ENCODE measurements at places on chromosomes 11 and 22. TPM values are rescaled to one million over a fixed set of nuclear protein-coding genes. Genes with fewer than 3 reads are reported as not detected.

The C1QTNF5 gene
- total RNA-seq = 98.2 TPM

DNA sequence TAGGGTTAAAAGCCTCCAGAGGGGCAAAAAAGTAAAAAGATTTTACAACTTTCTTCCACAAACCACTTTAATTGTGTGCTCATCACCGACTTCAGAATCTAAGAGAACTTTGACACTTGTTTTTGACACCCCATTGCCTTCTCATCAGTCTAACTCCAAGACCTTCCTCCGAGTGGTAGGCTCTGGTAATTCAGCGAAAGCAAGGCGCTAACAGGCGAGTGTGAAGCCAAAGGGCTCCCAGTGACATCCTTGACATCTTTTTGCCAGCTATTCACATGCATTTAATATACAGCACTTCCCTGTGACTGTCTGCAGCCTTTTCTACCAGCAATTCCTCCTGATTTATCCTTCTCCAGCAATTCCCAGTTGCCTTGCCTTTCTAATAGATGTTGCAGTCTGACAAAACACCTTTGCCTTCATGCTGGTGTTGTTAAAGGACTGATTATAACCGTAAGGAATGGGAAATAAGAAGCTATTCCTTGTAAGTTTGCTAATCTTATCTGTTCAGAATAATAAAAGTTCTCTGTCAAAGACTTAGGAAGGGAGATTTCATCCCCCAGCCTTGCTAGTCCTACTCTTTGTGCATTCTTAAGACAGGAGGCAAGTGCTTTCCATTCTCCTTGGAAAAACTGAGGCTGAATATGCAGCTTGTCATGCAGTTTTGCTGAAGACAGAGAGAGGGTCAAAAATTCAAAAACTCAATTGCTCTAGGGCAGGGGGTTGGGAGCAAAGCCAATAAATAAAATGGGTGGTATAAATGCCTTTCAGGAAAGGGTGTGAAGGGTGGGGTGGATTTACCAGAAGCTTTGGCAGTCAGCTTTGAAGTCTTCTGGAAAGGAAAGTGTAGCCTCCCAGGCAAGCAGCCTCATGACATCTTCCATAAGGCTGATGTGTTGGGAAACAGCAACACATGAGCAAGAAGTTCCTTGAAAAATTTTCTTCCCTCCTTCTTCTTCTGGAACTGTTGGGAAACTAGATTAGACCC, 39.1 kb downstream of the SNX19 start:
- no peaks in the 10 kb centered on the region for H3K27me3 ChIP-seq
- H3K27ac ChIP-seq = peak overlapping the region; percentile 76
- peaks cover 29% of the 10 kb centered on the region for H3K36me3 ChIP-seq
- DNase-seq = no peak
- peaks cover 11% of the 10 kb centered on the region for H3K4me1 ChIP-seq
- H3K4me3 ChIP-seq = no peak overlapping the region

DNA sequence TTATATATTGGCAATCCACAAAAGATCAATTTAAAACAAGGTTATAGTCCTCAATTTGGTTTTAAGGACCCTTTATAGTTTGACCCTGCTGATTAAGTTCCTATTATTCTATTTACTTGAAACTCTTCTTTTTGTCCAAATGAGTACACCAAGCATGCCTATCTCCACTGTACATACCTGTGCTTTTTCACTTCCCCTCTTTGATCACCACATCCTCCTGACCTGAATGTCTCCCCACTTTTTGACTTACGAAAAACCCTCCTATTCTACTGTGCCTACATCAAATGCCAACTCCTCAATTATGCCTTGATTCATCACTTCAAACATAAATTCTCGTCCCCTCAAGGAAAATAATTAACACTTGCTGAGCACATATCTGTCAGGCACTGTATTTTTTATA, 113.5 kb downstream of the SOX6 start:
- H3K4me3 ChIP-seq = no peak overlapping the region
- DNase-seq = no peak
- H3K4me1 ChIP-seq = peaks cover 8% of the 10 kb centered on the region
- no peak overlapping the region for H3K27ac ChIP-seq
- no peaks in the 10 kb centered on the region for H3K27me3 ChIP-seq

DNA sequence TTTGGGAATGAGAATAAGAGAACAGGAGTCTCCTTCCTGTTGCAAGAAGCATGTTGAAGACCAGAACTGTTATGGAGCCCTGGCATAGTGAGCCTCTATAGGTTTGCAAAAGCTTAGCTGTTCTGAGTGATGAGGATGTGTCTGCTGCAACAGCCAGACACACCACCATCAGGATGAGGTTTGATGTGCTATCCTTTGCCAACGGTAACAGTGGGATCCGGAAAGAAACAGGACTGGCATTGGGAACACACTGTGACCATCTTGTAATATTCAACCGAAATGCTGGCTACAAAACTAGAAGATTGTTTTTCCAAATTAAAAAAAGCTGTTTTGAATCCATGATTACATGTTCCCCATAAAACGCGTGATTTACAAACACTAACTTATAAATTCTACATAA, 117.0 kb downstream of the ME3 start:
- no peaks in the 10 kb centered on the region for H3K36me3 ChIP-seq
- H3K4me3 ChIP-seq = no peak overlapping the region
- no peaks in the 10 kb centered on the region for H3K27me3 ChIP-seq
- no peak for DNase-seq
- H3K27ac ChIP-seq = no peak overlapping the region

The PTGDR2 gene
- 0.21 TPM for total RNA-seq

The GAS2L1 gene
- total RNA-seq = 32.5 TPM

DNA sequence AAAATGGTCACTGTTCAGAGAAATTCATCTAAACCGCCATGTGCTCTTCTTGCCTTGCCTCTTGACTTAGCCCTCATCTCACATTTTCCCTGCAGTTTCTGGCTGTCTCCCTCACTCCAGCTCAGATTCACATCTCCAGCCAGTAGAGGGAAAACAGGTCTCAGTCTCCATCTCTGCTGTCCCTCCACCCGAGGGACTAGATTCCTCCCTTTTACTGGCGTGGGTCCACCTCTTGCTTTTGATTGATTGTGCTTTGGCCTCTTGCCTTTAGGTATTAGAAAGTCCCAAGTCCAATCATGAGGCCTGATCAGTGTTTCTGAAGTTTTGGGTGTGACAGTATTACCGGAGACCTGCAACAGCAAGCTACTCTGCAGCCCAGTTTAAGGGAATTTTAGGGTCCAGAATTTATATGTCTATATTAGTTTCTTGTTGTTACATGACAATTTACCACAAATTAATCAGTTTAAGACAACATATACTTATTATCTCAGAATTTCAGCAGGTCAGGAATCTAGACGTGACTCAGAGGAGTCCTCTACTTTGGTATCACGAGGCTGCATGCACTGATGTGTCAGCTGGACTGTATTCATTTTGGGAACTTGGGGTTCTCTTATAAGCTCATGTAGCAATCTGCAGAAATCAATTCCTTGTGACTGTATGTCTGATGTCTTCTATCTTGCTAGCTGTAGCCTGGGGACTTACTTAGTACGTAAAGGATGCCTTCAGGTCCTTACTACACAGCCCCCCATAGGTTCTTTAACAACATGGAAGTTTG, 805.2 kb upstream of the CCDC90B start:
- no peak for DNase-seq
- no peaks in the 10 kb centered on the region for H3K4me1 ChIP-seq
- H3K4me3 ChIP-seq = no peak overlapping the region
- H3K27ac ChIP-seq = no peak overlapping the region

DNA sequence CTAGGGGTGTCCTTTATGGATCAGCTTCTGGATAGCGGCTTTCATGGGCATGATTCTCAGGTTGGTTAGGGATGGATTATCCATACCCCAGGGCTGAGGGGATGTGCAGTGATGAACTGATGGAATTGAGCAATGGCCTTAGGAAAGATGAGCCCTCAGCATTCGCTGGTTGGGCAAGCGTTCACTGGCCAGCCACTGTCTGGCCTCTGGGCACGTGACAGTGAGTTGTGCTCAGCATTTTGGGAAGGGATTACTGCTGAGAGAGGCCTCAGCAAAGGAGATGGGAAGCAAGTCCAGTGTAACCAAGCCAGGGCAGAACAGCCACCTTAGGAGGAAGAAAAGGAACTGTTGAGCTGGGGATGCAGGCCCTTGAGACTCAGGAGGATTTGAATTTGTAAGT, 17.4 kb downstream of the UBASH3B start:
- H3K27ac ChIP-seq = no peak overlapping the region
- DNase-seq = no peak
- H3K27me3 ChIP-seq = no peaks in the 10 kb centered on the region
- no peak overlapping the region for H3K4me3 ChIP-seq
- H3K4me1 ChIP-seq = no peaks in the 10 kb centered on the region

The NPAS4 gene
- 6.6 TPM for total RNA-seq

- H3K27ac ChIP-seq = peak overlapping the region; percentile 29
- peaks cover 58% of the 10 kb centered on the region for H3K4me1 ChIP-seq
- H3K4me3 ChIP-seq = no peak overlapping the region
- no peak for DNase-seq
Observed at GRCh38 chr22:29011240-29012100, 50.2 kb downstream of the C22orf31 start.

The OR2D2 gene
- not detected for total RNA-seq

DNA sequence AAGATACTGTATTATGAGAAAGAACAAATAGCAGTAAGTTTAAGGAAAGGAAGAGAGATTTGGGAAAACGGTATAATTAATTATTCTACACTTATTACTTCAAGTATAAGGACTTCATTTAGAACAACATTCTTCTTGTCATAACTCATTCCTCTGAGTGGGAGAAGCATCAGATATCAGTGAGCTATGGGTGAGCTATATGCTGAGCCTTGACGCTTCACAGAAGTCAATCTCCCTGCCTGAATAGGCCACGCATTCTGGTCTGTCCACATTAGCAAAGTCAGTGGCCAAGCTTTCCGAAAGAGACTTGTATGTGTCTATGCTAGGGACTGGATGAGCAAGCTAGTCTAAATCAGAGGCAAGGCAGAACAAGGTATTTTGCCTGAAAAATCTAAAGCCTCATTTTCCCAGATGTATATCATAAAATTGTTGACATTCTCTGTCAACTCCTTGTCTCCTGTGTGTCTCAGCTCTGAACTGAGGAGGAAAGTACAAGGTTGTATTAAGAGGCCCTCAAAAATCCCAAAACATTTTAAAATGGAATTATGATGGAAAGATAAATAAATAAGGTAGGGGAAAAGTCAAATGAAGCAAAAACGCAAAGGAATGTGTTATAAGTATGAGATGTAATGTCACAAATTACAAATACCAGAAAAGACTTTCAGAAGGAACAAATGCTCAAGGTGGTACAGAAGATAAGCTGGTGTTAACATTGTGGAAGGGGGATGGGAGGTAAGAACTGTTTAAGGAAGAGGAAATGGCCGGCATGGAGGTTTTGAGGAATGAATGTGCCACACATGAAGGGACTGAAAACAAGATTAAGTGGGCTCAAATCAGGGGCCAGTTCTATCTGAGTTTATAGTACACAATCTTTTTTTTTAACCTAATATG, 1.4 kb downstream of the OR52N2 start:
- no peak for DNase-seq
- peaks cover 5% of the 10 kb centered on the region for H3K4me1 ChIP-seq
- no peaks in the 10 kb centered on the region for H3K27me3 ChIP-seq
- H3K36me3 ChIP-seq = no peaks in the 10 kb centered on the region
- H3K4me3 ChIP-seq = no peak overlapping the region

GRCh38 chr11:133992121-133992520, 35.4 kb upstream of the IGSF9B start:
- no peak overlapping the region for H3K27ac ChIP-seq
- no peak overlapping the region for H3K4me3 ChIP-seq
- H3K36me3 ChIP-seq = no peaks in the 10 kb centered on the region

DNA sequence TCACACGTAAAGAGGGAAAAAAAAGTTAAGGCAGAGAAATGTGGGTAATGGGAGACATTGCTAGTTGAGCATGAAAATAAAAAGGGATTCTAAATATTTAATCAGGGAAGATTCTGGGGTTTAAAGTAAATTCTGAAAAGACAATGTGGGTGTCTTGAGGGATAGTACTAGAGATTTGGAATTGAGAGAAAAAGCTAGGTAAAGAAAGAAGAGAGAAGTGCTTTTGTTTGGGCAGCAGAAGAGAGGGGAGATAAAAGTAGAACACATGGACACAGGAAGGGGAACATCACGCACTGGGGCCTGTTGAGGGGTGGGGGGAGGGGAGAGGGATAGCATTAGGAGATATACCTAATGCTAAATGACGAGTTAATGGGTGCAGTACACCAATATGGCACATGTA, 3.5 kb upstream of the YPEL4 start:
- no peak for DNase-seq
- peaks cover 36% of the 10 kb centered on the region for H3K4me1 ChIP-seq
- H3K27ac ChIP-seq = no peak overlapping the region
- no peaks in the 10 kb centered on the region for H3K36me3 ChIP-seq
